Stimulated activated CD8-positive, alpha-beta memory T cell treated with anti-CD3 and anti-CD28 coated beads, Interleukin-4, amount 100 ng/mL, for 4 hours (primary cell): ENCODE measurements at places on chromosomes 16 and 17.

- DNase-seq: no peak
Observed at GRCh38 chr17:10657148-10657547, at the start of gene MYH3. Gene MYH3 (minus strand): TSS chr17:10657309. CDS start chr17:10655064, 2,245 bp downstream.

DNA sequence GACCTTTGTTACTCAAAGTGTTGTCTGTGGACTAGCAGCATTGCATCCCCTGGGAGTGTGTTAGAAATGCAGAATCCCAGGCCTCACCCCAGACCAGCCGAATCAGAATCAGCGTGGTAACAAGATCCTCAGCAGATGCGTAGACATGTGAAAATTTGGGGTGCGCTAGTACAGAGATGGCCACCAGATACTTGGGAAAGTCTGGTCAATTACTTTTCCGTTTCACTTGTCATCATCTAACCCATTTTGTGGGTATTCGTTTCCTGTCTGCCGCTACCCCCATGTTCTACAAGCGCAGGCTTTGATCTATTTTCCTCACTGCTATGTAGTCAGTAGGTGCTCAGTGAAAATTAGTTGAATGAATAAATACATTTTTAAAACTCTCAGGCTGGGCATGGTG is 33.1 kb upstream of the HERPUD1 start:
- no peak for DNase-seq

DNA sequence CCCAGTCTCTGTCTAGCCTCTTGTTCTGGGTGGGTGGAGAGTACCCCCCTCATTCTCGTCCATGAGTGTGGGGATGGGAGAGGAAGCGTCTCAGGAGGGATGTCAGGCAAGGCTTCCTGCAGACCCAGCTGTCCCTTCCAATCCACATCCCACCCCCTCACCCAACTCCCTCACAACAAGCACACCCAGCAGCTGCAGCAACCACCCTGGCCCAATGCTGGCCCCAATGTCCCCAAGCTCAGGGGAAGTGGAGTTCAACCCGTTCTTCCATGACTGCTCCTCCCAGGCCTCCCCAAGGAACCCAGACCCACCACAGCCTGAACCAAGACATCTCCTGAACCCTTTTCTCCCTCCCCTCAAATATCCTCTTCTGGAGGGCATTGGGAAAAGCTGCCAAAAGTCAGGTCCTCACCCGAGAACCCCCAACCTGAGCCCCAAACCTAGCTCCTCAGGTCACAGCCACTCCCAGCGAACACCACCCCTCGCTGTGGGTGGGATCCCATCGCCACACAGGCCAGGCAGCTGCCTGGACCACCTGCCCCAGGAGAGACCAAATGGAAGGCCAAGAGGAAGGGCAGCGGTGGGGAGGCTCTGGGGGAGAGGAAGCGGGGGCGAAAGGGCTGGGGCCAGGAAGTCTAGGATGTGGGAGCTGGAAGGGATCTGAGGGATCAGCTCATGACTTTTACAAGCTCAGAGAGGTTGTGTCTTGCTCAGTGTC is 47.6 kb downstream of the FZD2 start:
- no peak for DNase-seq

DNA sequence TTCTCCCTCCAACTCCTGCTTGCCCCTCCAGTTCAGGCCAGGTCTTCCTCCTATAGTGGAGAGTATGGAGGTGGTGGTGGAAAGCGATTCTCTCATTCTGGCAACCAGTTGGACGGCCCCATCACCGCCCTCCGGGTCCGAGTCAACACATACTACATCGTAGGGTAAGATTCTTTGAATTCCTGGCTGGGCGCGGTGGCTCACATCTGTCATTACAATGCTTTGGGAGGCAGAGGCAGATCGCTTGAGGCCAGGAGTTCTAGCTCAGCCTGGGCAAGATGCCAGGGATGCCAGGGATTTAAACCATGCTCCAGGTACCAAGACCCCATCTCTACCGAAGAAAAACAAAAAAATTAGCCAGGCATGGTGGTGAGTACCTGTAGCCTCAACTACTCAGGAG is 1.4 kb downstream of the ZG16 start:
- DNase-seq: no peak

DNA sequence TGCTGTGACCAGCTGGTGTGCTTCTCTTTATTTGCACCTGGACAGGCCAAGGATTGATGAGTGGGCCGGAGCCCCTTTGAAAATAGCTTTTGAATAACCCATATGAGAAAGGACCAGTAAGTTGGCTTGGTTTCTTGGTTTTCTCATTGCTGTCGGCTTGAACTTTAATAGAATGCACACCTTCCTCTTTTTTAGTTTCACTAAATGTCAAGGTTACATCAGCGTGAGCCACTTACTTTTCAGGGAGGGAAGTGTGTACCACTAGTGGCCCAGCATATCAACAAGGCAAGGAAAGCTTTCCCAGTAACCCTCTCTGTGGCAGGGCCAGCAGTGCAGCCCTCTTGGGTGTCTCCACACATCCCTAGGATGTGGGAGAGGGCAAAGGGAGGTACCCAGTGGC is 433.3 kb downstream of the CA10 start:
- no peak for DNase-seq

GRCh38 chr17:13362341-13363122 is 239.2 kb downstream of the HS3ST3A1 start:
- no peak for DNase-seq

GRCh38 chr16:3578610-3579551 is 1.7 kb upstream of the NLRC3 start:
- peak; percentile 14 for DNase-seq

GRCh38 chr17:7560172-7561027 is 1.3 kb upstream of the SENP3 start:
- DNase-seq: no peak

GRCh38 chr17:861364-861763 is 79.2 kb downstream of the MRM3 start:
- DNase-seq: no peak

DNA sequence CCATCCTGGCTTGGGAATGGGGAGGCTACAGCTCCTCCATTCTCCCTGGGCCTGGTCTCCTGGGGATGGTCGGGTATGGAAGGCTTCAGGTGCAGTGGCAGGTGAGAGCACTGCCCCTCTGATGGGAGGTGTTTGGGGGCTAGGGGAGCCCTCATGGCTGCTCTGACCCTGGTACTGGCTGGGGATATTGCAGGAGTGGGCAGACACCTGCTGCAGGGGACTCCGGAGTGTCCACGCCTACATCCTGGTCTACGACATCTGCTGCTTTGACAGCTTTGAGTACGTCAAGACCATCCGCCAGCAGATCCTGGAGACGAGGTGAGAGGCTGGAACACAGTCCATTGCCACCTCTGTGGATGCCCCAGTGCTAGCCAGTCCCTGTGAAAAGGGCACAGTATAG is 8.8 kb downstream of the RASL10B start:
- DNase-seq: no peak

DNA sequence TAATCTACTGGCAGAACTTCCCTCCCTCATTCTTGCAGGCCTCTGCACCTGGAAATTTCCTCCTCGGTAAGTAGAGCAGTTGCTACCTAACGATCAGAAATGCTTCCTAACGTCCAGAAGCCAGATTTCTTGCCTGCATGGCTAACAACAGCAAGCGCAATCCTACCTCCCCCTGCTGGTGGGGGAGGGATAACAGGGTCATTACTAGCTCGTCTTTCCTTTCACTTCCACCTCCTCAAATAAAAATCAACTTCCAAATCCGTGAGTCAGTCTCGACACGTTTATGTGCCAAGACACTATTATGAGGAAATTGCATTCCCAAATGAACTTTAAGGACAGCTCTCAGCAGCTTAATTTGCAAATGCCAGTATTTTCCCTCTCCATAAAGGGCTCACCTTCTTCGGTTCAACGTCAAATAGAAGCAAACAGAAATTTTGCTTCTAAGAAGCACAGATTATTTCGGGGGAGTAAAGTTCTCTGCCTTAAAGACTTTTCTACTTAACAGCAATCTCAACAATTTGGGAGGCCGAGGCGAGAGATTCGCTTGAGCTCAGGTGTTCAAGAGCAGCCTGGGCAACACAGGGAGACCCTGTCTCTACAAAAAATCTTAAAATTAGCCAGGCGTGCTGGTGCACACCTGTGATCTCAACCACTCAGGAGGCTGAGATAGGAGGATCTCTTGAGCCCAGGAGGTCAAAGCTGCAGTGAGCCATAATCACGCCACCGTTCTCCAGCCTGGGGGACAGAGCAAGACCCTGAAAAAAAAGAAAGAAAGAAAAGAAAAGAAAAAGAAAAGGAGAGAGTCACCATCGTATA is 188.6 kb upstream of the PSMD7 start:
- no peak for DNase-seq

DNA sequence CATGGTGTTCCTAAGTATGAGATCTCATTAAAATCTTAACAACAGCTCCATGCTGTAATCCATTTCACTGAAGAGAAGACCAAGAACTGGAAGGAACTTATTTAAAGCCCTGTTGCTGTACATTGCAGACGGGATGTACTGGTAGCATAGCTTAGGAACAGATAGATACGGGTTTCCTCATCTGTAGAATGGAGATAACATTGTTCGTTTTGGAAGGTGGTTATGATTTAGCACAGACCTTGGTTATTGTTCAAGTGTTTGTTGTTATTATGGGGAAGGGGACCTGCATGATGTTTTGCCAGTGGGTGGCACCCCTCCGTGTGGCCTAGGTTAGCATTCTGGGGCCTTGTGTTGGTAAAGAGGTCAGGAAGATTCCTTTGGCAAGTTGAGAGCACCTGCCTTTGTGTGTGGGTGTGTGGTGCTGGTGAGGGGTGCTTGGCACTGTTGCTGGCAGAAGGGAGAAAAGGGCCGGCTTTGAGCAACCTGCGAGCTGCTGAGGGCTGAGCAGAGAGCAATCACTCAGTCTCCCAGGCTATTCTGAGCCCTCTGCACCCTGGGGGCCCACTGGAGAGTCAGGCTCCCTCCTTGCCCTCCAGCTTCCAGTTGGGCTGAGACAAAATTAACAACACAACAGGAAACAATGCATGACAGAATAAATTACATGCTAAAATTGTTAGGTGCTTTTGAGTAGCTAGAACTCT is 2.3 kb downstream of the TAOK2 start:
- no peak for DNase-seq

DNA sequence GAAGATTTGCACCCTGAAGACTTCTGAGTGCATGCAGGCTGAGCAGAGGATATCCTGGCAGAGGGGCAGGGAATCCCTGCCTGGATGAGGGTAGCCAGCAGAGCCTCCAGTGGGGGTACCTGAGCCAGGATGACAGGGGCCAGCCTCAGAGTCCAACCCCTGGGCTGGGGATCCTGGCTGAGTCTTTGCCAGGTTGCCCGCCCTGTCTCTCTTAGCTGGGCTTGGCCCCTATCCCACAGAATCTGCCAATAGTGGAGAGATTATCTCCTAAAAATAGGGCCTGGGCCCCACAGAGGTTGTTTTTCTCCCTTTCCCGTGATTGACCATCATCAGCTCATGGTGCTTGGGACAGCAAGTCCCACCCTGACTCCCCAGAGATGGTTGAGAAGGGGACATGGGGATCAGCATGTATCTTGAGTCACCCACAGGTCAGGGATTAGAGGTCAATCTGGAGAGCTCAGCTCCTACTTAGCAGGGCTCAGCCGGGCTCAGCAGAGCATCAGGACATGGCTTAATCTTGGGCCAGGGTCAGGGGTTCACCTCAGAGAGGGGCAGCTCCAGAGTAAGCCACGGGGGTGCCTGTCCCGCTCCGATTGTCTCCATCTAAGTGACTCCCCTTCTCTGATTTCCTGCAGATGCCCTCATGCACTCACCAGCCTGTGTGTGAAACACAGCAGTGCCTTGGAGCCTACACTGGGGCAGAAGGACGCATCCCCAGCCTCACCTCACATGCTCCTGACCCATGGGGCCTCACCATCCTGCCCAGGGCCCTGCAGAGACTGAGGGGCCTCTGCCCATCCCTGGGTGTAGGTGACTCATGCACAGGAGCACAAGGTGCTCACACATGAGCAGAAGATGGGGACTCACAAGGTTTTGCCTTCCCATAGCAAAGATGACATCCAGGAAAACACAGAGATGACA is 11.5 kb downstream of the CDH16 start:
- no peak for DNase-seq

GRCh38 chr17:21124086-21124485 is 2.7 kb upstream of the DHRS7B start:
- no peak for DNase-seq
